Inflammatory macrophage treated with lipopolysaccharide for 1 hour (primary cell): ENCODE measurements at places on chromosomes 2 and 18.
A peak's percentile ranks its signal among the peaks of the same experiment; 100 is the strongest.

DNA sequence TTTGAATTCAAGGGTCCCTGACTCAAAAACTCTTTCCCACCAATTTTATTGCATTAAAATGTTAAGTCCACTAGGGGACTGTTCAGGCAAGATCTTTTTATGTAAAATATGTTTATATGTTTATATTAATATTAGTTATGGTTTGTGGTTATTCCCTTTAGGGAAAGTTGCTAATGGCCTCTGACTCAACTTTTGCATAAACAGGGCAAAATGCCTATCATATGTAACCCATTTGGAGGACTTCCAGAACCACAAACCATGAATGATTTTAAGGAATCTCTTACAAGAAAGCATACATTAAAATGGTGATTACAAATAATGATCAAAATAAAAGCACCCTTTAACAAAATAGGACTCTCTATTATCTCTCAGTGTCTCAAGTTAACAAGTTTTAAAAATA is 1484.5 kb upstream of the ZEB2 start:
- no peak for DNase-seq

DNA sequence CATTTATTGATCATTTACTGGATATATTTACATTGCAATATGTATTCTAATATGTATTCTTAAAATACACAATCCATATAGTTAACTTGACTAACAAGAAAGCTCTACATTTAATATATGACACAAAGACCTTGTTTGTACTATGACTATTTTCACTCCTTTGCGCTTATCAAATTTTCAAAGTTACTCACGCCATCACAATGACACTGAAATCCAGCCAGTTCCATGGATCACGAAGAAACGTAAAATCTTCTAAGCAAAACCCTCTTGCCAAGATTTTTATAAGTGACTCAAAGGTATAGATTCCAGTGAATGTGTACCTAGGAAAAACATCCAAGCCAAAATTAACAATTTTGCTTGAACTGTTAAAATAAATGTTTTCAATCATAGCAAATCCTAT is 39.6 kb downstream of the SCN3A start:
- no peak for DNase-seq

GRCh38 chr2:241553512-241553830 is 5.1 kb upstream of the BOK start:
- no peak for DNase-seq

- no peak for DNase-seq
Observed at GRCh38 chr18:10752382-10752781, 226.6 kb downstream of the NAPG start.

GRCh38 chr2:217642944-217643343 is 359.9 kb downstream of the TNS1 start:
- DNase-seq = no peak

DNA sequence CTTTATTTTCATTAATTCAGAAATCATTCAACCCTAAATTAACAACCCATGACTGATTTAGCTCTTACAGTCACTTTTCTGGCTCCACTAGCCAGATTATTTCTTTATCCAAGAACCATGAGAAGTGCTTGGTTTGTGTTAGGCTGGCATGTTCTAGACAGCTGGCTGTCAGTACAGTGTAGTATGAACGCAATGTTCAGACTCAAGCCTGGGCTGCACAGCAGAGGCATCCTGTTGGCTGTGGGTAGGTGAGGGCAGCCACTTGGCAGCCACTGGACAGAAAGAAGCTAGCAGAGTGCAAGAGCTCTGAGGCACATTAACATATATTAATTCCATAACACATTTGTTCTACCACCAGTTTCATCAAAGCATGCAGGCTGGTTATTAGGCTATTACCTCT is 522.9 kb upstream of the FSHR start:
- DNase-seq = no peak

DNA sequence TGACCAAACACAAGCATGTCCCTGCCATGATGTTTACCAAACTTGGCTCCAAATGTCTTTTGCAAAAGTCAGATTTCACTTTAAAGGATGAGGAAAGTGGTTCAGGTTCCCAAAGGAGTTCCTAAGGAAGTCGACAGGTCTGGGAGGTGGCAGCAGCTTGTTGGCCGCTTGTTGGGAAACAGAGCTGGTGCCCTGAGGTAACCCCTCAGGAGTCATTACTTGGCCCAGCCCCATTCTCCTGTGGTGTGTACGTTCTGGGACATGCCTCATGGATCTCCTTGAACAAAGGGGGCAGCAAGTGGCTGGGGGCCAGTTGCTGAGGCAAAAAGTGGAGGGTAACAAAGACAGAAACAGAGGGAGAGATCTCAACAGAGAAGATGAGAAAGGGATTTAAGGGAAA is 10.9 kb downstream of the TMBIM1 start:
- DNase-seq = no peak

GRCh38 chr2:178114462-178114861 is 2.2 kb downstream of the RBM45 start:
- DNase-seq = no peak

GRCh38 chr2:124708661-124709060 is 683.6 kb downstream of the CNTNAP5 start:
- no peak for DNase-seq

GRCh38 chr2:55138014-55138881 is 88.0 kb upstream of the RTN4 start:
- no peak for DNase-seq

GRCh38 chr2:164722616-164723338 is 101.5 kb upstream of the GRB14 start:
- peak; percentile 76 for DNase-seq

GRCh38 chr2:215324811-215325210 is 13.0 kb downstream of the ATIC start:
- no peak for DNase-seq

GRCh38 chr2:50315336-50315735 is 716.6 kb downstream of the NRXN1 start:
- DNase-seq = no peak

DNA sequence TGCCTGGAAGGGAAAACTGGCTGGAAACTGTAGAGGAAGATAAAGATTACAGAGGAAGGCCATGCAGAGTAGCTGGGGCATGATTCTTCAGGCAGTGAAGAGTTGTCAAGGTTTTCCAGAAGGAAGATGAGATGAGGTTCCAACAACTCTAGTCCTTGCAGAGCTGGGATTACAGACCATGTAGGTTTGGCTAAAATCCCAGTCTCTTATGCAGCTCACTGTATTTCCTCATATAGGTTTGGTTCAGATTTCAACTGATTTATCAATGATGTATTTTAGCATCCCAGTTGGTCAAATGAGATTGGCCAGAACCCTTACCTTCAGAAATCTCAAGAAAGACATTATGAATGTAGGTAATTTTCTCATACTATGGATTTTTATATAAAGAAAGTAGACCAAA is 16.4 kb downstream of the FAP start:
- DNase-seq = no peak

DNA sequence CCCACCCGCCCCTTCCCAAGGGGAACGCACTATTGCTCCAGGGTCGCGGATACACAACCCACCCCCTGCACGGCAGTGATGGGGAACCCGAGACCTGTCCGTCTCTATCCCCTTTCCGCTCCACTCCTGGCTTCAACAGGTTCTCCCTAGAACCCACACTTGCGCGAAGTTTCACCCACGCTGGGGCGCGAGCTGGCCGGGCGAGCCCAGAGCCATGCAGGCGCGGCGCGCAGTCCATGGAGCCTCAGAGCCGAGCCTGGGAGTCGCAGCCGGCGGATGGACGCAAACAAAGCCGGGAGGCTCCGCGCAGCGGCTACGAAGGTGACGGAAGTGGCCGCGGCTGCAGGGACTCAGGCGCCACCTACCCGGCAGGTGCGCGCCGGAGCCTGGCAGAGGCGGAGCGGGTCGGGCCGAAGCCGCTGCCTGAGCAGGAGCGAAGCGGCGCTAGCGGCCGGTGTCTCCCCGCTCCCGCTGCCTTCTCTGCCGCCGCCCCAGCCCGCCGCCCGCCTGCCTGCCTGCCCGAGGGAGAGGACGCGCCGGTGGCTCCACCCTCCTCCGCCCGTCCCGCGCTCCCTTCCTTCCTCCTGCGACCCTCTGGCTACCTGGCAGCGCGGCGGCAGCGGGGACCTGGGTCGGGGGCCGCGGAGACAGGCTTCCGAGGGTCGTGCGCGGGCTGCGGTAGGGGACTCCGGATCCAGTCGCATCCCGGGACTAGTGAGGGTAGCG is 14.0 kb downstream of the ALPG start:
- DNase-seq = no peak

GRCh38 chr18:48328473-48329210 is 80.5 kb downstream of the ZBTB7C start:
- DNase-seq = no peak

- peak; percentile 7 for DNase-seq
Observed at GRCh38 chr2:8509621-8510020, 172.2 kb upstream of the ID2 start.

DNA sequence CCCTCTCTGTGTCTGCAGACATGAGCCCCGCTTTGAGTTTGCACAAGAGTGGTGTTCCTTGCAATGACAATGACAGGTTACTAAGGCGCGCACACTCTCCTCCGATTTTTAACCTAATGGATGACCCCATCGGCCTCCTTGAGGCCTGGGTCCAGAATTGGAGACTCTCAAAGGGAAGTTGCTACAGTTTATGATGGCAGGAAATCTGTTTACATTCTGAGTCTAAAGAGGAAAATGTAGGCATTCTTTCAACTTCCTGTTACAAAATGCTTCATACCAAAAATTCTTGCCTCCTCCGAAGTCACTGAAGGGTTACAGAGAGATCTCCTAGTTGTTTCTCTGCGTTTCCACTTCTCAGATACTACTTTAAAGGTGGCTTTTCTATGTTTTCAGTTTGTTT is 225.3 kb upstream of the AGAP1 start:
- no peak for DNase-seq

DNA sequence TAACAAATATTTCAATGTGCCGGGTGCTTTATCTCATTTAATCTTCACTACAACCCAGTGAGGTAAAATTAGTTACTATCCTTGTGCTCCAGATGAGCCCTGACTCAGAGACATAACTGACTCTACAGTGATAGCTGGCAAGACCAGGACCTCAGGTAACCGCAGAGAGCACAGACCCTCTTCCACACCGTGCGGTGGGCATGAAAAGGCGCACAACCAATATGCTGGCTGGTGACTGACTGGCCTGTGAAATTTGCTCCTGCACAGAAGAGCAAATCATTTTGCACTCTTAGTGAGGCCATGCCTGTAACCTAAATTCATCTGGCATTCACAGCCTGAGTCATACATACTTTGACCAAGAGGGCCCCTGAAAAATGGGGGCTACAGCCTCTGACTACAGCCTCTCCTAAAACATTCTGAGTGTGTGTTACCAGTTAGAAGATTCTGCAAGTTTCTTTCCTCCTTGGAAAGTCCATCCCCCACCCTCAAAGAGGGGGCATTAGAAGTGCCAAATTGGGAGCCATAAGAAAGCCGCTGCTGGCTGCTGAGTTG is 22.4 kb upstream of the MSGN1 start:
- no peak for DNase-seq

GRCh38 chr2:195732574-195732973 is 75.5 kb downstream of the SLC39A10 start:
- DNase-seq = no peak

DNA sequence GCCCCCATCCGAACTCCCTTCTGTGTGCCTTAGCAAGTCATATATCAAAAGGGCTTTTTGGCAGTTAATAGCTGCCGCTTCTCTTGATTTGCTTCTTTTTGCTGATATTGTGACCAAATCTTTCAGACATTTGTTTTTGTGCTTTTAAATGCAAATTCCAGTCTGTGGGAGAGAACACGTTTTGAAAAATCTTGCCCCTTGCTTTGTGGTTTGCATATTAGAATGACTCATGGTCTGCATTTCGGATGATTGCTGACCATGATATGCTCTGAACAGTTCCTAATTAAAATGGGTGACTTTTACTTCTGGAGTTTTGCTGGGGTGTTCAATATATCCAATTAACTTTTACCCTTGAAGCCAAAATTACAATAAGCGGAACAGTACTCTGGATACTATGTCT is 58.2 kb upstream of the ST6GAL2 start:
- no peak for DNase-seq

- no peak for DNase-seq
Observed at GRCh38 chr2:119276864-119277263, 53.2 kb downstream of the STEAP3 start.

GRCh38 chr18:41646915-41647620 is 308.0 kb upstream of the PIK3C3 start:
- DNase-seq = no peak

GRCh38 chr2:19865151-19865550 is 36.6 kb downstream of the TTC32 start:
- no peak for DNase-seq

GRCh38 chr18:36757081-36757480 is 71.7 kb downstream of the TPGS2 start:
- DNase-seq = peak; percentile 29

GRCh38 chr2:162085090-162085891 is 11.3 kb upstream of the DPP4 start:
- no peak for DNase-seq

DNA sequence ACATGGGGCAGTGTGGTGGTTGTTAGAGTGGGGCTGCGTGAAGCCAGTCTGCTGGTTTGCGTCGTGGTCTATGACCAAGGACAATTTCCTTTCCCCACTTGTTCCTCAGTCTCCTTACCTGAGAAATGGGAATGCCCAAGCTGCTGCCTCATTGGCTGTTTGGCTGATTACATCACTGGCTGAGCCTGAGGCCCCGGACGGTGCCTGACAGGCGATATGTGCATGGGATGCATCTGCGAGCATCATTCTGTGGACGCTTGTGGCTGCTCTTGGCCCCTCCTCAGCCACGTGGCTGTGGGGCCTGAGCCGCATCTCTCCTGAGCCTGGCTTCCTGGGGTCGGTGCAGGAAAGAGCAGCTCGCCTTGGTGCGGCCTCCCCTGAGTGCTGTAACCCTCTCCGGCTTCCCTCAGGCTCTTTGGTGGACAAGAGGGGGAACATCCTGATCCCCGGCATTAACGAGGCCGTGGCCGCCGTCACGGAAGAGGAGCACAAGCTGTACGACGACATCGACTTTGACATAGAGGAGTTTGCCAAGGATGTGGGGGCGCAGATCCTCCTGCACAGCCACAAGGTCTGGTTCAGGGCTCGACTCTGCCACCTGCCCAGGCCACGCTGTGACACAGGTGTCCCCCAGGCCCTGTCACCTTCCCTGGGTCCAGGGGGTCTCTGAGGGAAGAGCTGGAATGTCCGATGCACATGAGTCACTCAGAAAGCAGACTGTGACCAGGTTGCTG is 17.2 kb downstream of the CNDP2 start:
- DNase-seq = no peak

DNA sequence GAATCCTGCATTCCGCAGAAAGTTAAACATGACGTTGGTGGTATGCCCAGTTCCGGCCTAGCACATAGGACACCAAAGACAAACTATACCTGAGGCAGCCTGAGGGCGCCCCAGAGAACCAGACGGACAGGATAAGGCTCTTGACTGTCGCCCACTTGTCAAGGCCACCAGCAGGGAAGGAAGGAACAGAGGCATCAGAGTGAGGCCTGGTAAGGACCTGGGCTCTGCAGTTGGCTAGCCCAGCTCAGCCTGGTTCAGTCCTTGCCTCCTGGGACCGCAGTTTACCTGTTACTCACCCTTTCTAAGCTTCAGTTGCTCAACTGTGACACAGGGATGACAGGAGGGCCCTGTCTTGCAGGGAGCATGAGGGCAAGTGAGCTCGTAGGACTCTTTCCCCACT is 82.1 kb downstream of the ACTR2 start:
- DNase-seq = no peak

- no peak for DNase-seq
Observed at GRCh38 chr2:127104166-127104660, 2.7 kb downstream of the BIN1 start.

- no peak for DNase-seq
Observed at GRCh38 chr18:45727068-45727467, 3.1 kb downstream of the SLC14A1 start.
